ENCODE measurements at places on chromosomes 4 and X.

DNA sequence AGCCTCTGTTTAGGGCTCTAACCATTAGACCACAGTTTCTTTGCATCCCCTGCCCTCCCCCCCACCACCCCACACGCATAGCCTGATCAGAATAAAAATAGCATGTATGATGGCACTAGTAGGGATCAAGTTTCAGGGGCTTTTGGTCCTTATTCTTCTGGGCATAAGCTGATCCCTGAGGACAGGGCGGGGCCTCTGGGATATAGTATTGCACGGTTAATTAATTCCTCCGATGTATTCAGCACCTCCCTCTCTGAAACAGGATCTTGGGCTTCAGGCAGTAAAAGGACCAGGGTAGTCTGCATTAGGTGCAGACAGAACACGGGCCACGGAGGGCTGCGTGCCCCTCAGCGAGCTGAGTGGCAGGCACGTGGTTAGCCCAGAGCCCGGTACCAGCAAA is 57.1 kb downstream of the ELF4 start:
- DNase-seq: no peak

GRCh38 chr4:136124251-136124745 is 1408.0 kb downstream of the PCDH18 start:
- no peak for DNase-seq

GRCh38 chrX:20681683-20682082 is 415.0 kb upstream of the RPS6KA3 start:
- DNase-seq: no peak

DNA sequence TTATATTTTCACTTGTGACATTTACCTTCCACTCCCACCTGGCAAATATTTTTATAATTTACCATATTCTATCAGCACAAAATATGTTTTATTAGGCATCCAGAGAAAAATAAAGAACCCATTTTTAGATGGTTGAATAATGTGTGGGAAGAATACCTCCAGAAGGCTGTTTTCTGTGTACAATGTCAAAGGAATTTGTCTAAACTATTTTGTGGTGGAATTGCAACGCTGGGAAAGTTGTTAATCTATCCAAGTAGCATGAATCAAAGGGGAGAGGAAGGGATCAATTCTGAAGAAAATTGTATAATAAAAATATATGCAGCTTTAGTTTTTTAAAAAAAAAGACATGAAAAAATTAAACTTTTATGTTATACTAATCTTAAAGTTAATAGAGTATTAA is 706.5 kb downstream of the FSTL5 start:
- DNase-seq: no peak

DNA sequence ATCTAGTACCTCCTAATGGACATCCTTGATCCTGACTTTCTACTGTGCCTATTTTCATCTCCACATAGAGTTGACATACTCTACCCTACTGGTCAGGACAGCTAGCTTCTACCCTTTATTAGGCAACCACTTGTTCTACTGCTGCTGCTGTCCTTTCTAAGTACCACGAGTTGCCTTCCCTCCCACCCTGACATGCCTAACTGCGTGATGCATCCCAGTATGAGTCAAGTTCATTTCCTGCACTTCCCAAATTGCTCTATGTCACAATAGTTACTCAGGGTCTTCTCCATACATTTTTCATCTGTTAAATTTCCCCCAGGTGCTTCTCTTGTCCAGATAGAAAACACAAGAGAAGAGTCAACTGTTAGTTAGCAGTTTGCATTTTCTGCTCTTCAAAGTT is 133.4 kb downstream of the TBC1D19 start:
- DNase-seq: no peak

DNA sequence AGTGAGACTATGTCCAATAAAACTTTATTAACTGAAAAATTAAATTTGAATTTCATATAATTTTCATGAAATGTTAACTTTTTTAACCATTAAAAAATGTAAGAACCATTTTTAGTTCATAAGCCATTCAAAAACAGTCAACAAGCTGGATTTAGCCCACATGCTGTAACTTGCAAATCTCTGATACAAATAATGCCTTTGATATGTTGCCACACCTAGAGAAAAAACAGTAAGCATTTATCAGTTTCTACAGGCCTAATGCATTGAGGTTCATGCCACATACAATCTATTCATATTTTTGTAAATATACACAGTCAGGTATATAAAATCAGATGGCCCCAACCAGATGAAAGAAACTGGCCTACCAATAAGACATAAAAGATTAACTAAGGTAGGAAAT is 52.8 kb downstream of the LCORL start:
- DNase-seq: no peak

- no peak for DNase-seq
Measured at GRCh38 chrX:39848900-39849299, 248.9 kb downstream of the BCOR start.

DNA sequence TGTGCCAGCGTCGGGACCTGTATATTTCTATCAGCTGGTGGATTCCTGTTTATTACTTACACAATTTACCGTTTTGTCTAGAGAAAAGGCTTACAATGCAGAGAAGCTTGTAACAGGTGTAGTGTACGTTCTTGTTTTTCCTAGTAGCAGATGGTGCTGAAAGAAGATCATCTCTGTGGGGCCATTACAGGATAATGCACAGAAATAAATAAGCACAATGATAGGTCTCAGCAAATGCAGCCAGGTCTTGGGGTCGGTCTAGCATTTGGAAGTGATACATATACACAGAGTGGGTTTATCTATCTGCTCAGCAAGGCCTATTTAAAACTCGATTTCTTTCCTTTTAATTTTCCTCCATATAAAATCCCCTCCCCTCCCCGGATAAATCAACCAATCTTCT is 180.9 kb upstream of the LCORL start:
- no peak for DNase-seq

- DNase-seq: no peak
Measured at GRCh38 chr4:78218260-78218659, 161.1 kb downstream of the FRAS1 start.

GRCh38 chr4:47118192-47118929 is 87.0 kb downstream of the GABRB1 start:
- no peak for DNase-seq

- DNase-seq: no peak
Measured at GRCh38 chr4:117773064-117773936, 261.0 kb upstream of the NDST3 start.

DNA sequence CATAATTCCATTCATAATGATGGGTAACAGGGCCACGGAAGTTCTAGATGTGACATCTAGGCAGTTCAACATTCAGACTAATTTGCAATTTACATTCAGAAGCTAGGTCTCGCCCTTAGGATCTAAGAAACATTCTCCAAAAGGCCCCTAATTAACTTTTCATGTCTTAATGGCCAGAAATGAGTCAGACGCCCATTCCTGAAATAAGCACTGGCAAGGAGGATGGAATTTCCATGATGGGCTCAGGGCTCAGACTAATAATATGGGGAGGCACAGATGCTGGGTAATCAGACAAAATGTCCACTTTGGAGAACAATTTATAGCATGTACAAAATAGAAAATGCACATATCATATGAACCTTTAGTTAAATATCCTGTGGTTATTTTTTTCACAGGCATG is 102.8 kb upstream of the RPS6KA3 start:
- DNase-seq: no peak

DNA sequence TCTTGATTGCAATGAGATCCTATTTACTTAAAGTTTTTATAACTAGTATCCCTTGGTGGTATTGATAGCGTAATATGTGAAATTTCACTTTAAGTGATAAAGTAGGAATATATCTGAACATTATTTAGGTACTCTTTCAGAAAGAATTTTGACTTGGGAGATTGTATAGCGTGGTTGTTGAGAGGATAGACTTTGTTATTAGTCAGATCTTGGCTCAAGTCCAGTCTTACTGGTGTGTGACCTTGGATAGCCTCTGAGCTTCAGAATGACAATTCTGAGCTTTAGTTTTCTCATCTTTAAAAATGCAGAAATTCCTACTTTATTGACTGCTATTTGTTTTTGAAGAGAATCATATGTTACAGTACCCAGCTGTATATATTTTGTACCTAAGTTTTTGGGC is 32.6 kb downstream of the DCK start:
- no peak for DNase-seq

GRCh38 chr4:157114671-157115070 is 38.7 kb downstream of the GLRB start:
- no peak for DNase-seq

- DNase-seq: no peak
Measured at GRCh38 chrX:64306712-64307111, 76.3 kb upstream of the ASB12 start.

DNA sequence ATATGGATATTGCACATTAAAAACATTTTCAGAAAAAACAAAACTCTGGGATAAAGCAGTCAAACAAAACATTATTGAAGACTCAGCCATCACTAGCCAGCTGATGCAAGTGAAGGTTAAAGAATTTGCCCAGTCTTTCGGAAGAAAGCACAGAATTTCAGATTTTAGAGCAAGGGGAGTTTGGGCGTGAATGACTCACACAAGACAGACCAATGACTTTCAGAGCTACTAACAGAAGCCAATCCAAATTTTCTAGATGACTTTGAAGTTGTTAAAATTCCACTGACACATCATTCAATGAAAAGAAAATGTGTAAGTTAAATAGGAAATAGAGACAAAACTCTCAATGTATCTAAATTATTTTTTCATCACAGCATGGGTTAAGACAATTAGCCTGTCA is 4.0 kb downstream of the MRFAP1L1 start:
- DNase-seq: no peak

- DNase-seq: no peak
Measured at GRCh38 chr4:98994474-98995182, 893 bp upstream of the METAP1 start.

DNA sequence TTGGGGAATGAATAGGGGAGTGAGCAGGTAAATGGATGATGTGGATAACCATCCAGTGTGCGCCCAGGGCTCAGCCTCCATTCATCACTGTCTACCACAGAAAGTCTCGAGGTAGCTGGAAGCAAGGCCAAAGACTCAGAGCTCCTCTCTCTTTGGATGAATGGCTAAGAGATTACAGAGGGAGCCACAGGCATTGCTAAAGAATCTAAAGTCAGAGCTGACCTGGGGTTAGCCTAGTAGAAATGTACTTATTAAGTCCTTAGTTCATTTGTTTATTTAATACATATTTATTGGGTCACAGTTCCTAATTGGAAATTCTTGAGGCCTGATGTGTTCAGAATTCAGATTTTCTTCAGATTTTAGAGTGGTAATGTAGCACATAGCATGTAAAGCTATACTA is 88.7 kb upstream of the HPF1 start:
- DNase-seq: no peak

DNA sequence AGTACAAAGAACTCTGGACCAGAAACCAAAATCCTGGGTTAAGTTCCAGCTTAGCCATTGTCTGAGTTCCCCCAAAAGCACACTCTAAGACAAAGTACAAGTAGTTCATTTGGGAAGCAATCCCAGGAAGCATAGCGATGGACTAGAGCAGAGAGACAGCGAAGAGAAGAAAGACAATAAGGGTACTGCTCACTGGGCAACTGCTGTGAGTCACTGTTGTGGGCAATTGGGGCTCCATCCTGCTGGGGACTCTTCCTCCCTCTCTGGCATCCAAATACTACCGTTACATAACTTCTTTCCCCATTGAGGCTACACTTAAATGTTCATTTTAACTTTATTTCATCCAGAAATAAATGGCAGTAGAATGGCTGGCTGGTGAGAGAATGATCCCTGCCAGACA is 14.1 kb downstream of the SRPX start:
- no peak for DNase-seq

- no peak for DNase-seq
Measured at GRCh38 chr4:169383724-169384123, 113.0 kb upstream of the SH3RF1 start.

DNA sequence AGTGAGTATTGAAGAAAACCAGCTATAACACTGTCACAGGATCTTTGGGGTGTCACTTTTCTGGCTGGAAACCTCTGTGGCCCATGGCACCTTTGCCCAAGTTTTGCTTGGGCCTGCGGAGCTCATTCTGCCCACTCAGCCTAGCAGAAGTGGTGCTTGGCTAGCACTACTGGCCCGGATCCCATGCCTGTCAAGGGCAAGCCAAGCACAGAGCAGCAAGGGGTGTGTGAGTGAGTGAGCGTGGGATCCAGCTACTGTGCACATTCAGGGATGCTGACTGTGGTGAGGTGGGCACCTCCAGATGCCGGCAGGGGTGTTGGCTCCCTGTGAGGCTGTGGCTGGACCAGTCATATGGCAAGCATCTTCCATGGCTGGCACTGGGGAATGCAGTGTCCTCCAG is 55.4 kb upstream of the RASGEF1B start:
- DNase-seq: no peak

- no peak for DNase-seq
Measured at GRCh38 chrX:112669824-112670223, 9.9 kb downstream of the LHFPL1 start.

- DNase-seq: no peak
Measured at GRCh38 chrX:46873746-46874145, 36.9 kb downstream of the RP2 start.

GRCh38 chr4:120680647-120681228 is 241.8 kb downstream of the PRDM5 start:
- DNase-seq: no peak

DNA sequence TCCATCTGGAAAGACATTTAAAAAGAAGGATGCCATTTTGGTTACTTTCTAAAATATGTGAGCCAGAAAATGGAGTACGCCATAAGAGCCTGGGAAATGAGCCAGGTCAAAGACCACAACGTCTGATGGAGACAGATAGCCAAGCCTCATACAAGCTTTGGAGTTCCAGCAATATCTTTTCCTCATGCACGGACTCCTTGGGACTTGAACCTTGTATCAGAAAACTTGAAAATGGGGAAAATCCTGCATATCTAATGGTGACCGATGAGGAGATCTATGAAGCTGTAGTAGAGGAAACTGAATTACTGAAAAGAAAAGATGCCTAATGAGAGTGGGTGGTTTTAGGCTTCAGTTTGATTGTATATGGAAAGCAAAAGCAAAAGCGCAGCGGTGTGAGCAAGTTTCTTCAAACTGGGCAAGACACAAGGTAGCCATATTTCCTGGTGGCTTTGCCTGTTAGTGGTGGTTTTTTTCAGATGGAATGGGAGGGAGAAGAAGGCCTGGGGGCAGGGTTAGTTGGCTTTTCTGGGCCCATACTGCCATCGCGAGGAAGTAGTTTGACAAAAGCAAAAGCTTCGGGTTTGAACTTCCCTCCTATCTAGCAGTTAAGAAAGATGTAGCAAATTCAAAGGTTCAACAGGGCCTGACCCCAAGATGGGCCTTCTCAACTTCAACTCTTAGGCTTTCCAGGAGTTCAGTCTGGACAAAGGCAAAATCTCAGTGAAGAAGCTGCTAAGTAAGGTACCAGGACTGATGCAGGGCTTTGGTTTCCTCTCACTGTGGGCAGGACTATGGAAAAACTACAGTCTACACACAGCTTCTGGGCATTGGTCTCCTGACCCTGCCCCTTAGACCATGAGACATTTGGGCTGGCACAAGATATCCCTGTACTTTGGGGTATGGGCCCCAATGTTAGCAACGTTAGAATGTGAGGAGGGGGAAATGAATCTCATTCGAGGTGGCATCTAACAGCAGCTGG is 210.0 kb upstream of the STK26 start:
- peak; percentile 62 for DNase-seq

GRCh38 chrX:7139202-7140081 is 8.1 kb upstream of the STS start:
- DNase-seq: no peak

All from NCI-H345 (cell line).